Cardiac muscle cell (in vitro differentiated cells and primary cell): ENCODE measurements at places on chromosomes 2 and 18.

GRCh38 chr18:28574175-28574574, 397.2 kb upstream of the CDH2 start:
- no peak for DNase-seq

DNA sequence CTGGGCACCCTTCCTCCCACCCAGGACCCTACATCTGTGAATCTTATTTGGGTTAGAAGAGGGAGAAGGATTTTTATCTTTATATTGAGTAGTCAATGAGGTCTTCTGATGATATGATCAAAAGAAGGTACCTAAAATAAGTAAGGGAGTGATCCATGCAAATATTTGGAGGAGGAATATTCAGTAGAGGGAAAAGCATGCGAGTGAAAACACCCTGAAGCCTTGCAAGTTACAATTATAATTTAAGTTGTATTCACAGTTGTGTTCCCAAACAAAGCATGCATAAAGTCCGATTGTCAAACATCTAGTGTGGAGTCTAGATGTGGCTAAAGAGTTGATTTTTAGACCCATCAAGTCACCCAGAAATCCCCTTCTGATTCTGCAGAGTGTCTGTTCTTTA, 530.2 kb upstream of the ZEB2 start:
- DNase-seq: no peak

GRCh38 chr18:80103231-80103630, 5.8 kb upstream of the ADNP2 start:
- peak; percentile 18 for DNase-seq

DNA sequence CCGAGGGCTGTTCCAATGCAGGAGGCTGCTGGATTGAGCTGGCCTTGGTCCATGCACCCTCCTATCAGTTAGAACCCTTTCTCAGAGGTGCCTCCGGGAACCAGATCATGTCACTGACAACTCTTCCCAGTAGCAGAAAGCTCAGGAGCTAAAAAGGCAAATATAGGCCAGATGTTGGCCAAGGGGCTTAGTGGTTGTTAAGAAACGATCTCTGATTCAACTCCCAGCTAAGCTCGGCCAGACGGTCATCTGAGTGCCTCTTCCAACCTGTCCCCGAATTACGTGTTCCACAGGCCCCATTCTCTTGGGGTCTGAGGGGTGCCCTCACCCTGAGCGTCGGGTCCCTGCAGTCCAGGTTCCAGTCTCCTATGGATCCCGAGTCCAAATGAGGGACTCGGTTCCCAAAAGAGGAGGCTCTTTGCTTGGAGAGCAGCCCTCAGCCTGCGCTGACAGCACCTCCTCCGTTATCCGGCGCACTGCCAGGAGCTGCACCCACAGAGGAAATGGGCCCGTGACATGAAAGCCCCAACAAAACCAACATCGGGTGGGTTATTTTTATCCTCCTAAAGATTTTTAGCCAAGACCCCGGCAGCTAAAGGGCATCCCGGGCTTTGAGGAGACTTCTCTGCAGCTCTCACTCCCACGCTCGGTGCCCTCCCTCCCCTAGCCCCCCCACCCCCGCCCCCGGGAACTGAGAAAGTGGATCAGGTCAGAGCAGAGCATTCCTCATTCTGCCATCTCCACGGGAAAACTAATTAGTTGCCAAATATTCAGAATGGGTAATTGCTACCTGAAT, 106.6 kb upstream of the ID2 start:
- DNase-seq: no peak

DNA sequence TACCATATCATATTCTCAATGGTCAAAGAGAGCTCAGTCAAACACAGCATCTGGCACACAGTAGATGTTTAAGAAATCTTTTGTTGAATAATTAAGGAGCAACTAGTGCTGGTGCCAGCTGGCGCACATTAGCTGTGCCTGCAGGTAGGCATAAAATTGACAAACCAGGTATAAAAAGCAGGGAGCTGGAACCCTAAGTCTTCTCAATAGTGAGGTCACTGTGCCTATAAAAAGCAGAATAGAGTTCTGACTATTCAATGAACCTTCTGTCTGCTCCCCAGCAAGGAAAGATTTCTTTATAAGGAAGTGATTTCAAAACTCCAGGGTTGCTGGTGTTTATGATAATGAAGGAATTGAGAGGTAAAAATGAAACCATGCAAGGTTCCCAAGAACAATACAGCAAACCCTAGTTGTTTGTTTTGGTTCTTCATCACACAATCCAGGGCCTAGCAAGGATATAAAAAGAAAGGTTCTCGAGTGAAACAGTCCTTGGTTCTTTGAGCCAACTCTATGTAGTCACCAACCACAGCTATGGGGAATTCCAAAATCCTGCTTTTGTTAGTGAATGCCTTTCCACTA, 76.1 kb downstream of the THADA start:
- no peak for DNase-seq

GRCh38 chr2:80054346-80054675, 250.2 kb downstream of the LRRTM1 start:
- DNase-seq: no peak

GRCh38 chr2:71482055-71482454, 28.7 kb downstream of the DYSF start:
- DNase-seq: no peak

GRCh38 chr2:224929512-224929911, 112.8 kb downstream of the DOCK10 start:
- no peak for DNase-seq

DNA sequence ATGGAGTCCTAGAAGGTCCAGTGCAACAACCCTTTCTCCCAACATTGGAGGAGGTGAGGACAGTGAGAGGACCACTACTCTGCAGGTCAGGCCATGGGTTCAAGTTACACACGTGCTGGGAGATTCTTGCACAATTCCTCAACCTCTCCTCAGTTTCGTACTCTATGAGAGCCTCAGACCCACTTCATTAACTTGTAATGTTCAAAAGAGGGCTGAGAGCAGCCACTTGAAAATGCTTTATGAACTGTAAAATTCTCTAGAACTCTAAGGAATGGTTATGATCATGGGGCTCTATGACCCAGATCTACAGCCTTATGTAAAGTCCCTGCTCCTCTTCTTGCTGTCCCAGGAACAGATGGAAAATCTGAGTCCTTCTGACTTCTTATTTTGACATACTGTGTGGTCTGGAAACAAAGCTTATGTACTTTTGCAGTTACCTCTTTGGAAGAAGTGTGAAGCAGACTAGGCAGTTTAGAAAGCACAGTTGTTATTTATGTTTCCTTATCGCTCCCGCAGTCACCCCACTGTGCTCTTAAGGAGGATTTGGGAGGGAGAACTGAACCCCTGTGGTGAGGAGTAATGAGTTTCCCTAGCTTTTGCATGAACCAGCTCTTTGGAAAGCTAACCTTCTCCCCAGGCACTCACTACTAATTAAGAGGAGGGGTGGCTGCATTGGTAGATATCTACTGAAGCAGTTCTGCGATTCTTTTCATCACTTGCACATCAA, 296.6 kb downstream of the LRRTM1 start:
- no peak for DNase-seq

DNA sequence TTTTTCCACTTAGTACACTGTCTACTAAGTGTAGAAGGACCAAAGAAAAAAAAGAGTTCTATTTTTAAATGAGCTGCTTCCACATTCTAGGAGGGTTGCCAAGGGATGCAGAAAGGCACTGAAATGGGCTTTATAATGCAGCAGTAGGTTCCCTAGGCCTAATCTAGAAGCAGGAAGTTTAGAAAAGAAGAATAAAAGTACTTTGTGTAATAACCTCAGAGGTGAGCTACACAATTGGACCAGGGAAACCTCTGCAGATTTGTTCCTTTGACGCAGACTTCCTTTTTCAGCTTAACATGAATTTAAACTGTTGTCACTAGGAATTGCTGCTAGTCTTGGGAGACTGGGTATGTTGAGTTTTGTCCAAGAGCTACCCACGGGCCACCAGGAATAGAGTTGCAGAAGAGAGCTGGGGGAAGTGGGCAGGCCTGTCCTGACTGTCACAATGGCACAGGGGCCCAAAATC, 34.6 kb upstream of the RAB1A start:
- peak; percentile 12 for DNase-seq

DNA sequence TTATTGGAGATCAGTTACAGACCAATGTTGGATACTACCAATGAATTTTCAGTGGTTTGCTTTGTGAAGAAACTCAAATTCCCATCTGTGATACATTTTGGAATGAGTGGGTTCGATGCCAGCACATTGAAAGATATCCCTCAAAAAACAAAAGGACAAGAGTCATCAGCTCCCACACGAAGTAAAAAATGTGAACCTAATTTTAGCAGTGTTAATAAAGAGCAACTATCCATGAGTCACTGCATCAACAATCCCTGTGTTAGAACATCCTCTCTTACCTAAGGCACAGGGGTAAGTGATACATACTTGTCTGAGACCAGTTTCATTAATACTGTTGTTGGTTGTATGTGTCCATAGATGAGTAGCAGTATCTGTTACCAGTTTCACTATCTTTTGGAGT, 551.8 kb upstream of the SOX11 start:
- no peak for DNase-seq

GRCh38 chr2:43841949-43842865, 3.4 kb downstream of the ABCG8 start:
- no peak for DNase-seq

- DNase-seq: peak; percentile 21
Observed at GRCh38 chr2:219514196-219514761, at the start of gene ASIC4. TSS of gene ASIC4 (plus strand) at chr2:219514482. CDS start at chr2:219514725, 243 bp downstream.

- peak; percentile 70 for DNase-seq
Observed at GRCh38 chr2:213246497-213247281, 37.6 kb upstream of the SPAG16 start.

GRCh38 chr2:235577404-235578330, 83.8 kb downstream of the AGAP1 start:
- DNase-seq: peak; percentile 83

GRCh38 chr18:77032181-77032701, 100.3 kb downstream of the MBP start:
- peak; percentile 38 for DNase-seq

- DNase-seq: no peak
Observed at GRCh38 chr2:127685410-127686080, 10.2 kb upstream of the LIMS2 start.

DNA sequence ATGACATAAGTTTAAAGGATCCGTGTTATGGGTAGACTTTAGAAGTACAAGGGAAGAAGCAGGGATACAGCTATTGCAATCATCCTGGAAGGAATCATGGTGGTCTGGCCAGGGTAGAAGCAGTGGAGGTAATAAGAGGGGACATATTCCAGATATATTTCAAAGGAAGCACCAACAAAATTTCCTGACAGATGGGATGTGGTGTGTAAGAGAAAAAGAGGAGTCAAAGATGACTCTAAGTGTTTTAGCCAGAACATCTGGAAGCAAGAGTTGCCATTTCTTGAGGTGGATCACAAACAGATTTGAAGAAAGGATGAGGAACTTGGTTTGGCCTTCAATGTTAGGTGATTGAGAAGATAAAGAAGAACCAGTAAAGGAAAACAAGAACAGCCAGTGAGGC, 133.1 kb upstream of the CTAGE1 start:
- DNase-seq: no peak

GRCh38 chr2:211416373-211416772, 860.0 kb downstream of the CPS1 start:
- DNase-seq: no peak

GRCh38 chr2:147910990-147911473, 66.2 kb downstream of the ACVR2A start:
- DNase-seq: peak; percentile 87

DNA sequence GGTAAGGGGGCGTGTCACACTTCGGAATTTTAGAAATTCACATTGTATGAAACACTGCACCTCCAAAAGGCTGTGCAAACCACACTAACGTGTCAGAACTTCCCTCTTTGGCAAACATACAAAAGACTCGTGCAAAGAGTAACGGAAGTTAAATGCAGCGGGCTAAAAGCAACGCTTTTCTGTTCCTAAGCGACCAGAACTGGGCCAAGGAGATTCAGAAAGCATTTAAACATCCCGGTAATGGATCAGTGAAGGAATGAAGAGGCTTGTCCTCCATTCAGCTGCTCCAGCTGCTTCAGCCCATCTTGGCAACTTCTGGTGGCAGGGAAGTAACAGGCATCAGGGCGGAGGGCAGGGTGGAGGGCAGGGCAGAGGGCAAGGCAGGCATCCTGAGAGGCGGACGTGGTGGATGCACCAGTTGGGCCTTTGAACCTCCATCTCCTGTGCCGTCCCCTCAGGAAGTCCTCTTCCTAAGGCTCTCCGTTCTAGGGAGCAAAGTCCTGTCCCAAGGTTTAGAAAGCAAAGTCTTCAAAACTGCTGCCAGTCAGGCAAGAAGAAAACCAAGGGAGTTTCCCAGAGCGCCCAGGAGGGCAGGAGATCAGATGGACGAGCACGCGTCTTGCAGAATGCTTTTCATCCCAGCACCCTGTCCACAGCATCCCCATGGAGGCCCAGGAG, 230.7 kb downstream of the ZNF516 start:
- no peak for DNase-seq

DNA sequence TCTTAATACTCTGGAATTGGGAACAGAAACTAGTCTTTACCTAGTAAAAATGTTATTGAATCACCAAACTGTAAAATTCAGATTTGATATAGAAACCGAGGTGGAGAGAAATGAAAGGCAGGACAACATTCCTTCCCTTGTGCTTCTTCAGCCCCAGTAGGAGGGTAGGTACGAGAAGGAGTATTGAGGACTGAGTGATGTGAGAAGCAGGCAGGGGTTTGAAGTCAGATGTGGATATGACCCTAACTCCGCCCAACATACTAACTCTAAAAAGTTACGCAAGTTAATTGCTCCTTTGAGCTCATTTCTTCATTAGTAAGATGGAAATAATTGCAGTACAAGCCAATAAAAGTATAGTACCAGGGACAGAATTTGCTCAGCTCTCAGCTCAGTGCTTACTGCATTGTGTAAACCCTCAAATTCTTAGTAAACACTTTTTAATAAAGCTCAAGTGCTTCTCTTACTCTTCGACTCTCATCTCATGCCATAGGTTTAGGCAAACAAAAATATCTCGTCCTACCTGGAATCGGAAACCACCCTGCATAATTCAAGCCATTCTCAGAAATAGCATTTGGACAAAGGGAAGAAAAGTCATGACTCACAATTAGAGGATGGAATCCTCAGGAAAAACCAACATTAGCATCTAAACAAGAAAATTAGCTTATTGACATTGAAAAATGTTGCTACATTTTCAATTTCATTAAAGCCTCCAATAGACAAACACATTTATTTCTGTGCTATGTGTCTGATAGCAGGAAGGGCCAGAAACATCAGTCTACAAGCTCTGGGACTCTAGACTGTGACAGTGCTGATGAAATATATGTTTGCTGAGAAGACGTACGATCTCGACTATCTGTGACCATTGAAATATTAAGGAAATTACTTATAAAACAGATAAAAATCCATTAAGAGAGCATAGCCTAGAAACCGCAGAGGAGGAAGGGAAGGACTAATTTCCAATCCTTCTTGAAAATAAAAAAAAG, 161.3 kb downstream of the HNMT start:
- no peak for DNase-seq

- DNase-seq: no peak
Observed at GRCh38 chr18:26630596-26630995, 82.2 kb upstream of the KCTD1 start.

DNA sequence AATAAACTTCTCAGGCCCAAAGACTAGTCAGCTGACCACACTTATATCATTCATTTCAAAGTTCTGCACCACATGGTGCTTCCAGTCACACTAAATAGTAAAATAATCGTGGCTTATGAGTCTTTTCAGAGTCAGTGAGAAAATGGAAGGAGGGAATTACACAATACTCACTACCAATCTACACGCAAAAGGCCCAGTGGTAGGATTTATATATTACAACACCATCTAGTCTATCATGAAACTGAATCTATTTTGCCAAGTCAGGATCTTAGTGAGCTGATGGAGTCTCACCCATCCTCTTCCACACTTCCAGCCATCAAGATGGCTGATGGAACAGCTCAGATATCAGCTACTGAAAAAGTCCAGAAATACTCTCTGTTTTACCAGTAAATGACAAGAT, 21.9 kb downstream of the INO80D start:
- peak; percentile 19 for DNase-seq

GRCh38 chr2:20925265-20925889, 102.5 kb upstream of the LDAH start:
- DNase-seq: peak; percentile 2
